GM06990 (cell line): ENCODE measurements at places on chromosomes 2 and 18.

- no peak for DNase-seq
Measured at GRCh38 chr2:131556998-131557397, 29.3 kb downstream of the CCDC74A start.

DNA sequence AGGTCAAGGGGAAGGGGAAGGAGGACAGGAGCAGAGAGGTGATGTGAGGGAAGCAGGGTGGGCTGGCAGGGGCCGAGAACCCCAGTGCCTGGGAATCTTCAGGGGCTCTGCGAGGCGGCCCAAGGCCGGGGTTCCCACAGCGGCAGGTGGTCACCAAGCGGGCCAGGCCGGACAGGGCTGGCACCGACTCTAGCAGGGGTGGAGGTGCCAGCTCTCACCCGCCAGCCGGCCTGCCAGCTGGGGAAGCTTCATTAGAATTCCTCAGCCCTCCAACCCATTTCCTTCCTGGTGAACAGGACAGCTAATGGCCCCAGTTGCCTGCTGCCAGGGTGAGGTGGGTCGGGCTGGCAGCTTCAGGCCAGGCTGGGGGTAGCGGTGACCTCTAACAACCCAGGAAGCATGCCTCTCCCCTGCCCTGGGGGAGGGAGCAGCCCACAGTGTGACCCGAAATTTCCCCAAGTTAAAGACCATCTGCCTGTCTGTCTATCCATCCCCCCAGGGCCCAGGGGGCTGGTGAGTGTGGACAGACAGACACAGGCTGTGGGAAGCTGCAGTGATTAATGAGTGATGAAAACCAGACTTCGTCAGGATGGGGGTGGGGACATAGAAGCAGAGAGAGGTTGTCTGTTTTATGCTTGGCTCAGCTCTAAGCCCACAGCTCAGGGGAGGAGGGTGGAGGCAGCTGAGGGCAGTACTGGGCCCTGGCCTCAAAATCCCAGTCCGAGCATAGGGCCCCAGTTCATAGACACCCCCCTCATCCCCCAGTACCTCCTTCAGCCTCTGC is 144.1 kb downstream of the ZFP36L2 start:
- no peak for DNase-seq

GRCh38 chr2:213317929-213318328 is 33.7 kb downstream of the SPAG16 start:
- no peak for DNase-seq

- no peak for DNase-seq
Measured at GRCh38 chr2:222303828-222304736, 5.3 kb upstream of the PAX3 start.

DNA sequence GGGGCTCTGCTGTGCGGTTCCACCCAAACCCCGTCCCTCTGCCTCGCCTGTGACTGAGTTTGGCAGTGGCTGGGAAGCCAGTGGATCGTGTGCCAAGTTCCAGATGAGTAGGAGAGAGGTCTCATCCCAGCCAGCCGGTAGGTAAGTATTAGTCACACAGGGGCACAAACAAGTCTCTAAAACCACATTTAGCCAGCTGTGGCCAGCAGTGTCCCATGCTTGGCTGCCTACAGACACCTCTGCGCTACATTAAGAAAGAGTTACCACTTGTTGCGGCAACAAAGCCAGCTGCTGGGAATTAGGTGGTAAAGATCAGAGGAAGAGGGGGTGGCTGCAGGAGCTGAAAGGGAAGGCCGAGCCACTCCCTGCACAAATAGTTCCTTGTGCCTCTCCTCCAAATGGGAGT is 81.2 kb downstream of the GATA6 start:
- no peak for DNase-seq

- DNase-seq = no peak
Measured at GRCh38 chr2:216837740-216838139, 22.1 kb downstream of the TNP1 start.

- no peak for DNase-seq
Measured at GRCh38 chr2:15893689-15894480, 46.5 kb upstream of the MYCN start.

DNA sequence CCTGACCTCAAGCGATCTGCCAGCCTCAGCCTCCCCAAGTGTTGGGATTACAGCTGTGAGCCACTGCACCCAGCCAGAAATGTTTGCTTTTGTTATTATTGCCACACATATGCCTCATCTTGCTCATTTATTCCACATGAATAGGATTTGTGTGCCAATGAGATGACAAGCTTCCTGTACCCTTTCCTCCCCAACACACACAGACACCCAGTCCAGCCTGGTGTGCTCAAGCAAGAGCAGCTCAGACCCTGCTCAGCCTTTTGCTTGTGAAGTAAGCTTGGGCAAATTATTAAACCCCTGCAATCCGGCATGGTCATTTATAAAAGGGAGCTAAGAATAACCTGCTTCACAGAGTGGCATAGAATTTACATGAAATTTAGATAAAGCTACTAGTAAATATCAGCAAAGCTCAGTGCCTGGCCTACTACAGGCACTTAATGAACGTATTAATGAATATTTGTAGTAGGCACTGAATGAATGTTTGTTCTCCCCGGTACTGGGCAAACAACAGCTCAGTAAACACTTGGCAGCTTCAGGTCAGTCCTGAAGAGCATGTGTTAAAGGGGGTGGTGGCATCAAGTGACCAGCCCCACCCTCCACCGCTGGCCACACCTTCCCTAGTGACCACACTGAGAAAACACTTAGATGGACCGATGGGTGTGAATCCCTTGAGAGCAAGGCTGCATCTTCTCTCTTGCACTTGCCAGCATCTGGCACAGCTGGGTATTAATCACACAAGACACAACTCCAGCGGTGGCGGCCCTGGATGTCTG is 280.2 kb downstream of the SRBD1 start:
- no peak for DNase-seq

DNA sequence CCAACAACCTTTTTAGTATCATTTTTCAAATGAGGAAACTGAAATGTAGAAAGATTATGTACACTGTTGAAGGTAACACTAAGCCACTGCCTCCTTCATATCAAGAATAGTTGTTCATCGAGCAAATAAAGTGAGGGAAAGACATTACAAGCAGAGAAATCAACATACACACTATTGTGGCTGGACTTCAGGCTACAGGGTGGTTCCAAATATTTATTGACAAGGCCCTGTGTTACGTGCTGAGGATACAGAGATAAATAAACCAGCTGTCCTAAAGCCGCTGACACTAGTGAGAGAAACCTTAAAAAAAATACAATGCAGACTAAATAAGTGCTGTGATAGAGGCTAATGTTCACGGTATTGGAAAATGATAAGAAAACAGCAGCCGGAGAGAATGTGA is 1.9 kb upstream of the LNPK start:
- no peak for DNase-seq

DNA sequence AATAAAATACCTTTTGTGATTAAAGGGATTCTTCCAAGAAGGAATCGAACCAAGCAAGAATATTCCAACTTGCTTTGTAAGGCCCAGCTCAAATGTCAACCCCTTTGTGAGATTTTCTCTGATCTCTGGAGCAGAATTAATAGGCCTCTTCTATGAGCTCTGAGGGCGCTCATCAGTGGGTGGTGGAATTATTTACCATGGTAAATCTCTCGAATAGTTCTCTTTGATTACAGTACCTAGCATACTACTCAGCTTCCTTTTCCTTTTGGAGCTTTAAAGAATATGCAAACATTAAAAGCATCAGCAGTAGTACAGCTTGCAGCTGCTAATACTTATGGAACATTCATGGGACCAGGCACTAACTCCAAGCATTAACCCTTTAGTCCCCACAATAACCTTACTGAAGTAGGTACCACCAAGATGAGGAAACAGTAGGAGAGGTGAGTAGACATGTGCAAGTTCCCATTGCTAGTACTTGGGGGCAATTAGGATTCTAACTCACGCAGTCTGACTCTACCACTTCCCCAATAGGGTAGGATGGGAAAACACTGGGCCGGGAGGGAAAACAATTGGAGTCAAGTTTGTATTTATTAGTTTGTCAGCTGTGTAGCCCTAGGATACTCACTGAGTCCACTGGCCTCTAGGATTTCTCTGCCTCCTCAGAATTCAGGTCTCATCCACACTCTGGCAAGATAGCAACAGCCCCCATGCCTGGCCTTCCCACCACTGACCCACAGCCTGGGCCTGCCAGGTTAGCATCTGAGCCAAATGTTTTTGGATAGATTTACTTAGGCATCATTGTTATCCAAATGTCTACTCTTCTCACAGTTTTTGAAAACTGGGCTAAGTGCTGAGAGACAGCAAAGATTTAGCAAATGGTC is 21.7 kb downstream of the ADD2 start:
- DNase-seq = no peak

- DNase-seq = no peak
Measured at GRCh38 chr2:140348826-140349225, 1568.6 kb upstream of the NXPH2 start.

- peak; percentile 26 for DNase-seq
Measured at GRCh38 chr2:54767921-54768320, 44.5 kb downstream of the EML6 start.

DNA sequence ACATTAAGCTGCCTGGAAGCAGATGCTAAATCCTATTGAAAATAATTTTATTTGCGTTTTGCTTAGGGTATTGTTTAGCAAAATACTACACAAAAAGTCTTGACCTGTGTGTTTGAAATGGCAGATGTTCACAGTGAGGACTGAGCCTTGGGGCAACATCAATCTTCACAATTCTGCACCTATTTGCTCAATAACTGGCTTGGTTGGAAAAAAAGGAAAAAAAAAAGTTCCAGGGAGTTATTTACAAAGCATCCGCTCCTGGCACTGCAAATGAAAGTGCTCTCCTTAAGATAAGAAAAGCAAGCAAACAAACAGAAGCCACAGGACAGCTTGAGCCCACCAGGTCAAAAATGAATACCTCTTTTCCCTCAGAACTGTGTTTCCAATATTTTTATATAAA is 77.7 kb downstream of the MAP2 start:
- no peak for DNase-seq

GRCh38 chr2:39778775-39779340 is at the start of gene THUMPD2:
TSS of gene THUMPD2 (minus strand) at chr2:39779258. CDS start at chr2:39779239, 19 bp downstream.
- DNase-seq = peak; percentile 84

GRCh38 chr2:96423291-96423690 is 81.9 kb downstream of the NEURL3 start:
- DNase-seq = no peak

GRCh38 chr2:70767079-70767698 is 811 bp downstream of the ADD2 start:
- peak; percentile 17 for DNase-seq

DNA sequence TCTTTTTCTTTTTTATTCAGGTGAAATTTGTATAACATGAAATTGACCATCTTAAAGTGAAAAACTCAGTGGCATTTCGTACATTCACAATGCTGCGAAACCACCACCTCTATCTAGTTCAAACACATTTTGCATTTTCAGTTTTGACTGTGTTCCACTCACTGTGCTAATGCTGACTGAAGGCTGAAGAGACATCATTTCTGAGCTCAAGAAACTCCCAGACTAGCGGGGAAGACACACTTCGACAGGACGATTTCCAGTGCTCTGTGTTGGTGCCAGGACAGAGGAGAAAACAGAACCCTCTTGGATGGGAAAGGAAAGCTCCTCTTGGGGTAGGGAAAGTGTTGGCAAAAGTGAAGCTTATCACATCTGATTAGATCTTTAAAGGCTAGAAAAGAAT is 44.2 kb upstream of the CBLN2 start:
- no peak for DNase-seq

GRCh38 chr2:224263571-224264043 is 138.3 kb downstream of the FAM124B start:
- DNase-seq = no peak
